A549 treated with ZK216348 at 1 μM for 4 hours (cell line): ENCODE measurements at places on chromosomes 4 and X. TPM values are rescaled to one million over a fixed set of nuclear protein-coding genes. Genes with fewer than 3 reads are reported as not detected.

CEP135 gene
- total RNA-seq = 3.2 to 6.7 TPM (median 4.9 TPM) in 5 replicates

RS1 gene
- total RNA-seq = not detected in 5 replicates

VSIG1 gene
- 0.33 to 0.59 TPM (median 0.47 TPM) in 5 replicates for total RNA-seq

TEX13B gene
- not detected in 5 replicates for total RNA-seq

CSAG2 gene
- not detected in 5 replicates for total RNA-seq

USP17L11 gene
- not detected in 5 replicates for total RNA-seq
